ENCODE measurements at places on chromosomes 1 and 21.
A peak's percentile ranks its signal among the peaks of the same experiment; 100 is the strongest.

DNA sequence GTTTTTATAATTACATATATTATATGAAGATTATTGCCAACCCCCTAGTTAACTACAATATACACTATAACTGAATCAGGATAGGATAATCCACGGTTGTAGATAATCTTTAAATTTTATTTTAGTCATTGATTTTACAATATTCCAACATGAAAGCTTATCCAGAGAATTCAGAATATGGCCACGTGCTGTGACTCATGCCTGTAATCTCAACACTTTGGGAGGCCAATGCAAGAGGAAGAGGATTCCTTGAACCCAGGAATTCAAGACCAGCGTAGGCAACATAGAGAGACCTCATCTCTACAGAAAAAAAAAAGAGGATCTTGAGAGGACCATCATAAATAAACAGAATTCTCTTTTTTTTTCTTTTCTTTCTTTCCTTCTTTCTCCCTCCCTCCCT lies 119.6 kb upstream of the CACYBP start:
- DNase-seq: no peak

DNA sequence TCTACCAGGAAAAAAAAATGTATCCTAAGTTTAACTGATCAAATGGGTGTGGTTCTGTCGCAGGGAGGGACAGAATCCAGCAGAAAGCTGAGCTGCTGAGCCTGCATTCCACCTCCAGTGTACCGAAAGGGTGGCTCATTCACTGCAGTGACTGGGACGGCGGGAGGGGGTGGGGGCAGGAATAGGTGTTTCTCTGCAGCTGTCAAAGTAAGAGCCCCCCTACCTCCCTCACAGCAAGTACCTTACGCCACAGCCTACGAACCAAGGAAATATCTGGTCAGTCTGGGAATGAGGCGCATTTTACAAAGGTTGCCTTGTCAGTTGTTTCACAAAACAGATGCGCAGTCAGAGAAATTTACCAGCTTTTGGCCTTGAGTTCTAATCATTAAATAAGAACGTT lies 1.7 kb downstream of the S100B start:
- DNase-seq: no peak

DNA sequence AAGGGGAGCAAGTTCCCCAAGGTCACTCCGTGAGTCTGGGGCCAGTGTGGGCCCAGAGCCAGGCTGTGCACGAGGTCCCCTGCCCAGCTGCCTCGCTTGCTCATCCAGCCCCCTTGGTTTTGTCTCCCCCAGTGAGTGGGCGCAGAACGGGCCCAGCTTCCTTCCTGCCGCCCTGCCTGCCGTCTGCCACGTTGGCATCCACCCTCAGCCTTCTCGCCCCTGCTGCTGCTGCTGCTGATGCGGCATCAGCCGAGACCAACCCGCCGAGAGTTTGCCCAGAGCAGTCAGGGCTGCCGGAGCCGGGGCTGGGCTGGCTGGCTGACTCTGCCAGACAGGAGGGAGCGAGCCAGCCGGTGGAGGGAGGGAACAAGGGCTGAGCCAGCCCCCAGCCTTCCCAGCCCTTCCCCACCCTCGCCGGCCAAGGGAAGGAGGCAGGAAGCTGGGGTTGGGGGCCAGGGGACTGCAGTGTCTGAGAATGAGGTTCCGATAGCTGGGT lies 31.4 kb upstream of the WASF2 start:
- DNase-seq: peak; percentile 51

DNA sequence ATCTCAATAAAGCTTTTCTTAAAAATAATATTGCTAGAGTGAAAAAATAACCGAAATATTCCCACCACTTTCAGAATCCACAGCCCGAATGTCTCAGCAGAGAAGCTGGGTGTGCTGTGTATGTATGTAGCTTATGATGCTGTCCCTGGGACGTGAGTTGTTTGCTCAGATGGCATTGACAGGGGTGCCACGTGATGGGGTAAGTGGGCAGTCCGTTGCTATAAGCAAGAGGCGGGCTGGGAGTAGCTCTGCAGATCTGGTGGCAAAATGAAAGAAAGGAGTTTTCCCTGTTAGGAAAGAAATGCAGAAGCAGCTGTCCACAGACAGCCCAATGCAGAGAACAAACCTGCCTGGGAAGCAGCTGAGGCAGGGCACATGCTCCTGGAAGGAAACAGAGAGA lies 3.8 kb upstream of the FAM20B start:
- no peak for DNase-seq

DNA sequence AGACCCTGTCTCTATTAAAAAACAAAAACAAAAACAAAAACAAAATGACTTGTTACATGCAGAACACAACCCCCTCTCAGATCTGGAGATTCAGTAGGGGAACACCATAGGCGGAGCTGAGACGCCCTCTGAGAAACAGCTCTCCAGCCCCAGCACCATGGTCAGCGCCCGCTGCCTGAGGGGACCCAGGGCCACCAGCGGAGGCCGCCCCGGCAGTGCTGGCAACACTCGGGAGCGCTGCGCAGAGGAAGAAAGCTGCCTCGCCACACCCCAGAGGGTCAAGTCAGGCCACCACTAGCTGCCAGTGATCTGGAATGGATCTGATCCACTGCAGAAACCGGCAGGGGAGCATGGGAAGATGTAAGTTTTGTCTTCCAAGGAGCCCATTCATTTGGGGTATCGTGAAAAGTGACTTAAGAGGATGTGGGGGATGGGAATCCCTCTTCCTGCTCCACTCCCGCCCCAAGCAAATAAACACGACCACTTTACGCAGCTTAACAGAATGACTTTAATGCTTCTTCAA lies 3.1 kb downstream of the ACTA1 start:
- DNase-seq: no peak

- DNase-seq: no peak
These were observed 83.8 kb downstream of the GON4L start for GRCh38 chr1:155773221-155773620.

DNA sequence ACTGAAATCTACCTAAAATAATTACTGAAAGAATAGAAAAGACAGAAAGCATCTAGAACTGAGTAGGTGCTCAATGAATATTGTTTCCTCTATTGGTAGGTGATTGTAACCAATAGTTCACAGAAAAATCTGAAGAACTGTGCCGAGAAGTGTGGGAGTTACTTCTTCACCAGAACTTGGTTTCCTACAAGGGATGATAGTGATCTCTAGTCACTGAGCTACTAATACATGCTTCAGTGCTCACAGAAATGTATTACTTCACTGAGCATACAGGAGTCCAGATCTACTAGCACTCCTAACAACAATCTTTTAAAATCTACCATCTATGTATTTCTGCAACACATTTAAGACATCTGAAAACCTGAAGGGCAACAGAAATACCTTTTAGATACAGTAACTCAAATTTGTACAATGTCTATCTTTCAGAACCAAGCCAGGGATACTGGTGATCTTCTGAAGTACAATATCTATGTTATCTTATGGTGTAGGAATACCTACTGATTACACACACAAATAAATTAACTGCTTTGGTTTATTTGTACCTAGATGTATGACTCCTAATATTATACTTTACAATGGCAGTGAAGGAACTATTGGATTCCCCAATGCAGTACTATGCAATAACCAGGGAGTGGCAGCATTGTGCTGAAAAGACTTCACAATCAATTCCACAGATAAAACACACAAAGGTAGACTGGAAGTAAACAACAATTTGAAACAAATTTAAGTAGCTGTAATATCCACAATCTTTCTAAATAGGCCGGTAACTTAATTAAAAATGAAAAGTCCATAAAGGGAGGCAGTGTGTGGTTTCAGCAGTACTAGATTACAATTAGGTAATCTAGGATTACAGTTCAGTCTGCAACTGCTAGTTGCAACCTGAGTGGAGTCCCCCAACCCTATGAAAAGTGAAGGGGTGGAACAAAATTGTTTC lies 243.0 kb downstream of the SLC45A1 start:
- DNase-seq: peak; percentile 54

DNA sequence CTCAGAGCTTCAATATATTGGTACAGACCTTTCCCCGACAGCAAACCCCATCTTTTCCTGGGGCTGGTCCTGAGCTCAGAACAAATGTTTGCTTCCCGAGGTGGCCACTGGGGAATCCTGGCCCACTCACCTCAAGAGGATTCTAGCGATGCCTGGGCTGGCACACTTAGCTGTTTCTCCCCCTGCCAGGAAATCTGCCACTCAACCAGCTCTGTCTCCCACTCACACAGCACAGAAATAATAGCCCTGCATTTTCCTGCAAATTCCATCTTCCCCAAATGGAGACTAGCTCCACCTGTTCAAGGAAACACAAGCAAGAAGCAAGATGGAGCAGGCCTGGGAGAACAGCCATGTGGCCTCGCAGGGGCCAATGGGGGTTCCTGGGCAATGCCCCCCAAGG lies 21.1 kb downstream of the KCNN3 start:
- DNase-seq: no peak

GRCh38 chr1:43799656-43800635 lies 92.6 kb downstream of the ST3GAL3 start:
- no peak for DNase-seq

- DNase-seq: no peak
These were observed 40.2 kb upstream of the KCNA10 start for GRCh38 chr1:110559157-110559556.

GRCh38 chr1:110672753-110673108 lies 2.0 kb downstream of the KCNA3 start:
- DNase-seq: peak; percentile 74
